IMR-90 (cell line): ENCODE measurements at places on chromosomes 6 and 20. TPM values are rescaled to one million over a fixed set of nuclear protein-coding genes. Genes with fewer than 3 reads are reported as not detected.

- no peak for DNase-seq
These were observed 117.9 kb upstream of the PTPN1 start for GRCh38 chr20:50392138-50392866.

TTLL9 gene
- polyA plus RNA-seq, result not detected in 2 replicates

DNA sequence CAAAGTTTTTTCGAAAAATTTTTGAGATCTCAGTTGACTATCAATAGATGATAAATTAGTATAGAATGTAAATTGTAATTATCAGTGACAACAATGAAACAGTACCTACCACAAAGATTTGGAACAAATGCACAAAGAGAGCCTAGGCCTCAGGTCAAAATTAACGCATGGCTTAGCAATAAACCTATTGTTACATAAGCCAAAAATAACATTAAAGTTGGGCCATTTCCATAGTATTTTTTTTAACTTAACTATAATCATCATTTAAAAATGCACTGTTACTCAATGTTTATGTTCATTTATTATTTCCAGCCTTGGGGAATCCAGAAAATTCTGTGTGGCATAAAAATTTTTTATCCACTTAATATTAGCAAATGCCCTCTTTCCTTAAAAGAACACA lies 117.0 kb downstream of the EPB41L2 start:
- peak; percentile 44 for DNase-seq

KHDC1L gene
- polyA plus RNA-seq, result 0.22 and 0.68 TPM in 2 replicates

DNA sequence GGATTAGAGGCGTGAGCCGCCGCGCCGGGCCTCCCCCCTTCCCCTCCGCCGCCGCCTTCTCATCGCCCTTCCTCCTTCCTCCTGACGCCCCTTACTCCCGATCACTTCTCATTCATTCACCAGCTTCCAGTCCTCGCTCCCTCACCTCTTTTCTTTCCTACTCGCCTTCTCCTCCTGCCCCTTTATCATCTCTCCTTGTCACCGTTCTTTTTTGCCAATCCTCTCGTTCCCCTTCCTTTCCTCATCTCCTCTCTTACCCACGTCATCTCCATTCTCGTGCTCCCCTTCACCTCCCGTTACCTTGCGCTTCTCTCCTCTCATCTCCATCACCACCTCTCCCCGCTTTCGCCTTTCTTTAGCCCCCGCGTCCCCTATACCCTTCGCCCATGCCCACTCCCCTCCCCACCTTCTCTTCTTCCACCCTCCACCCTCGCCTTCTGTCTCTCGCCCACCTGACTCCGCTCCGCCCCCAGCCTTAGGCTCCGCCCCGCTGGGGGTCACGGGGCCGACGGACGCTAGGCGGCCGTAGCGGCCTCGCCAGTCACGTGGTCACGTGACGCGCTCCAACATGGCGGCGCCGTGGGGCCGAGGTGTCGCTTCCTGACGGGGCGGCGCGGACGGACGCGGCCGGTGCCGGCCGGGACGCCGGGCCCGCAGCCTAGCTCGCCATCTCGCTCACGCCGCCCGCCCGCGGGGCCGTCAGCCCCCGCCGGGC lies at the start of gene ARFGEF2:
ARFGEF2 (plus strand) TSS at position 544 of the 715 bp plus-strand sequence. CDS start 179 bp downstream, outside the sequence.
- DNase-seq, result peak; percentile 87
